Stimulated activated CD4-positive, alpha-beta T cell treated with anti-CD3 and anti-CD28 coated beads, Interleukin-1b, Interleukin-23, amount 100 ng/mL, for 1 hour (primary cell): ENCODE measurements at places on chromosomes 1 and 21.

DNA sequence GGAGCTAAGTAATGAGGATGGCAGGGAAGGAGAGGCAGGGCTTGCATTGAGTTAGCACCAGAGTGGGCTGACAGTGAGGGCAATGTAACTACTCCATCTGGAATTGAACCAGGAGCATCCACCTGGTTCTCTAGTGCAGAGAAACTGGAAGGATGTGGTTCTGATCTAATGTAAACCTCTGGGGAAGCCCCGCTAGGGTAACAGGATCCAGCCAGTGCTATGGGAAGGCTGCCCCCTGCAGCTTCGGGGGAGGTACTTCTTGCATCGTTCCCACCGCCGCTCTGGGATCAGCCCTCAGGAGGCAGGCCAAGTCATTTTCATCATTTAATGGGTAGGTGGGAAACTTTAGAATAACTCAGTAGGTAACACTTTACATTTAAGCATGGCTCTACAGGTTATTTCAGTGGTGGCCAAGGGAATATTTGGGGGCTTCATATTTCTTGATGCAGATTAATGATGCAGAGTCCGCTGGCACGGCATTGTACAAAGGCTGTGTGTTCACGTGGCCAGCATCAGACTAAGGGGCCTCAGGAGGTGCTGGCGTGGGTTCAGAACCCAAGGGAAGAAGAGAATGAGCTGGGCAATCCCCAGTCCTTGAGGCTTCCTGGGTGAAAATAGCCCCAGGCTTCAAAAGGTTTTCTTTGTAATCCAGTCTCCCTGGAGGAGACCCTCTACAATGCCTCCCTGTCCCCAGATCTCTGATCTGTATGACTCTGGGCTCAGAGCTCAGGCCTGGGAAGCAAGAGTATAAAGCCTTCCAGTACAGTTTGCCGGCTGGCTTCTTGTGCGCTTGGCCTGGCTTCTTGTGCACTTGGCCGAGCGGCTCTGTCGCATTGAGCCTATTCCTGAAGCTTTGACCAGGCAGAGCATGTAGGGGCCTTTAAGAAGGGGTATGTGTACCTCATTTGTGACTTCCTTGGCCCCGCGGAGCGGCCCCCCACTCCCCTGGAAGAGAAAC is 26.4 kb upstream of the KAZN start:
- no peak for DNase-seq

- DNase-seq = no peak
Observed at GRCh38 chr1:200880212-200880611, 7.4 kb downstream of the GPR25 start.

DNA sequence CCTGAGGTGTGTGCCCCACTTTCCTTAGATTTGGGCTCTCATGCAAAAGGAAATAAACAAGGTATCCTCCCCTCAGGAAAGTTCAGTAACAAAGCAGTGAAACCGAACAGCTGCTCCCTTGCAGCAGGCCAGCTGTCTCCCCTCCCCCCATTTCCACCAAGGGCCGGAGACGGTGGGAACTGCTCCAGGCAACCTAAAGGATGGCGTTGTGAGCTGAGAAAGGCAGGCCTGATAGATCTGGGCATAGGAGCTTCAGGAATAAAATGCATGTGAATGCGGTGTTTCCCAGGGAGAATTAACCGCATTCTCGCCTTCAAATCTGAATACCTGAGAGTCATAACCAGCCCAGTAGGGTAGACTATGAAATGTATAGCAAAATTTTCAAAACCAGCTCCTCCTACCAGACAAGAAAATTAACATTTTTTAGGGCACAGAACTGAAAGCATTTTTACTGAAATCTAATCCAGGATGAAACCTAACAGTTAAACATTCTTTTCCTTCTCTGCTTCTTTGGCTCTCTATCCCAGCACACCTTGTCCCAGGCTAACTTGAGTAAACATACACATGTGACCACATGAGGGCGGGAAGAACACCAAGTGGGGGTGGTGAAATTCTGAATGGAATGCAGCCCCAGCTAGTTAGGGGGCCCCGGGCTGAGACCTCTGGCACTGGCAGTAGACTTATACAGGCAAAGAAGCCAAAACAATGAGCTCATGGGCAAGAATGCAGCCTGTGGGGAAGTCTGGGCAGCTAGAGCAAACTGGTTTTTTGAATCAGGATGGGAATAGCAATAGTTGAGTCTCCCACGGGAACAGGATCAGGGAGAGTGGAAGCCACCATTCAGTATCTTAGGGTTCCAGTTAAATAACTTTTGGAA is 11.5 kb downstream of the MCL1 start:
- DNase-seq = no peak

- DNase-seq = no peak
Observed at GRCh38 chr1:88892357-88892877, 1.1 kb upstream of the GTF2B start.

- no peak for DNase-seq
Observed at GRCh38 chr1:172916116-172916515, 134.6 kb downstream of the TNFSF18 start.

- no peak for DNase-seq
Observed at GRCh38 chr1:207875532-207875931, 35.4 kb downstream of the CD34 start.

- DNase-seq = no peak
Observed at GRCh38 chr1:119485201-119485600, 21.8 kb upstream of the HSD3B1 start.

DNA sequence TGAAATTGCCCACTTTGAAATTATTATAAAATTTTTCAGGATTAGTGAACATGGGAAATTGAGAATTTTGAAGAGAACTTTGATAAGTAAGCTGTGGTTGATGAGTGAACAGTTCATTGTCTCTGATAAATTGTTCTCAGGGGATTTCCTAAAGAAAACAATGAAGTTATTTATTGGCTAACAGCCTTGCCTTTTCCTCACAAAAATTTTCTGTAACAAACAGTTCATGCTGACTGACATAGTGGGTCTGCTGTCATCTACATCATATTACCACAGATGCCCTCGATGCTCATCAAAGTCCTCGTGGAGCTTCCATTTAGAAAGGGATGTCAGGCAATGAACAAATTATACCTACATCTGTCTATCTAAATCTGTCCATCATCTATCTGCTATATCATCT is 113.4 kb downstream of the PTBP2 start:
- no peak for DNase-seq

- no peak for DNase-seq
Observed at GRCh38 chr21:36535618-36536241, 55.8 kb upstream of the CLDN14 start.

DNA sequence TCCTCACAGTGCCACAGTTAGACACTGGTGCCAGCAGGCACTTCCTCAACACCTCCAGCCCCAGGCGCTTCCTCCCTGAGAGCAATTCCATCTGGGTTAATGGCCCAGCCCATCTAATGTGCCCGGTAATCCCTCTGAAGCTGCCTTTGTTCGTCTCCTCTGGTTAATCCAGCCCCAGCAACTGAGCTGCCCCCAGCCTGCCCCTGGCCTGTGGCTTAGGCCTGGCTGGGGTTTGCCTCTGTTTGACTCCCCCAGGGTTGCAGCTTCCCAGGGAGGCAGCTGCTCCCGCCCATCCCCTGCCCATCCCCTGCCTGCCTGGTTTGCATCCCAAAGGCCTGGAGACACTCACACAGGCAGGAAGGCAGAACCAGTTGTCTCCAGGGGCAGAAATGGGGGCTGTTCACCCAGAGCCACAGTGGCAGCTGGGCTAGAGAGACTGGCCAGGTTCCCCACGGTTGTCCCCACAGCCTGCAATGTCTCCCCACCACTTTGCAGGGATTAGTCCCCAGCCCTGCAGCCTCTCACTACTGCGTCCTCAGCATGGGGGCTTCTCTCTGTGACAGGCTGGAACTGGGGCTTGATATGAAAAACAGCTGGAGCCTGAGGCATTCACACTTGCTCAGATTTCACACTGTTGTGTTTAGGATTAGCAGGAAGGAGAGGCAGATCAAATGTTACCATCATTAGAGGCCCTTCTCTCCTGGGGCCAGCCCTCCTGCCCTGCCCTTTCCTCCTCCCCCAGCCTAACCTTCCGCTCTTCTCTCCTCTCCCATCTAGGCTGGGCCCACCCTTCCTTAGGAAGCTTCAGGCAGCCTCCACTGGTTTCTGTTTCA is 120.2 kb downstream of the TLR5 start:
- no peak for DNase-seq

DNA sequence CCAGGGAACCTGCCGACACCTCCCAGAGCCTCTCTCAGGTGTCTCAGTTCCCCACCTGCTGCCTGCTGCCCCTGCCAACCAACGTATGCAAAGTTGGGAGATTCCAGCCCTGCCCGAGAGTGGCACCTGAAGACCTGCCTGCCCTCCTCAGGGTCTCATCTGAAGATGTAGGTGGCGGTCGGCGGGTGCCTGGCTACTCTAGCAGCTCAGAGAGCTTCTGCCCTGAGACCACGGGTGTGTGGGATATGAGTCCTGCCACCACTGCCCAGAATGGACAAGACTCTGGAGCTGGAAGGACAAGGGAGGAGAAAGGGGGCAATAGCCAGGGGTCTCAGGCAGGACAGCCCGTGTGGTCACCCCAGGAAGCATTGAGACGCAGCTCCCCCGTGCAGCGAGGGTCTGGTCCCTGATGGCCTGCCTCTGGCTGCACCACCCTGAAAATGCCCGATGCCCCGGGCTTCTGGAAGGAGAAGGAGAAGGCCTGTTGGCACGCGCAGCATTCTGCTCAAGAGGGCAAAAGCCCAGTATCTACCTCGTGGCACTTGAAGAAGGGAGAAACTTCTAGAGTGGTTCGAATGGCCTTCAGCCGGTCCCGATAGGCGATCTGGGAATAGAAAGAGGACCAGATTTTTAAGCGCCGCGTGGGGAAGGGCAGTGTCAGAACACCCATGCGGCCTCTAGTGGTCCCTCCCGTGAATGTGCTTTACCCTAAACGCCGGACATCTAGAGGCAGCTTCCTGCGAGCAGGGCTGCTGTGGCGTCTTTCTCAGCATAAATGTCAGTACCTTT is 88.8 kb downstream of the STUM start:
- no peak for DNase-seq

DNA sequence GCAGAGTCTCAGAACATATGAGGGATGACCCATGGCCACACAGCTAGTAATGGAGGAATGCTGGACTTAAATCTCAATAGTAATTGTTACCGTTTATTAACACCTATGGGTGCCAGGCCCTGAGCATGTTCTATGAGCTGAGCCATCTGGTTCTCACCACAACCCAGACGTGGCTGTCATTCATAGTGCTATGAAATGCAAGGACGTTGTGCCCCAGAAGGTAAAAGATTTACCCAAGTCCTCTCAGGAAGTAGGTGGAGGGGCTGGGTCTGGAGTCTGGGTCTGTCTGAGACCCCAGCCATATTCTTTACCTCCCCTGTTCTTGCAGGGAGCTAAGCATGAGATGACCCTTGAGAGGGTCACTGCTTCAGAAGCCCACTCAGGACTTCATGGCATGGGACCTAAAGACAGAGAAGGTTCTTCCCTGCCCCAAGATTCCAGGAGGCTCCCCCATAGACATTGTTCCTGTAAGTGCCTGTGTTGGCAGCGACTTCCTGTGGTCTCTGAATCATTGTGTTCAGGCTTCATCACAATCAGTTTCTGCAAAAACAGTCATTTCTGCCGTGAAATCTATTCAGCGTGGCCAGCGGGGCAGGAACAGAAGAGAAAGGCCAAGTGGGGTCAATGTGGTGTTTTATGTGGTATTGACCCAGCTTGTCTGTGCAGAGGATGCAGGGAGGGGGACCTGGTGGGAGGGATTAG is 475.4 kb downstream of the PTPRU start:
- no peak for DNase-seq

GRCh38 chr21:32056791-32057190 is 184.0 kb downstream of the HUNK start:
- DNase-seq = no peak

- no peak for DNase-seq
Observed at GRCh38 chr1:89941110-89941766, 53.7 kb upstream of the ZNF326 start.

GRCh38 chr1:48757363-48757762 is 19.3 kb downstream of the BEND5 start:
- no peak for DNase-seq

DNA sequence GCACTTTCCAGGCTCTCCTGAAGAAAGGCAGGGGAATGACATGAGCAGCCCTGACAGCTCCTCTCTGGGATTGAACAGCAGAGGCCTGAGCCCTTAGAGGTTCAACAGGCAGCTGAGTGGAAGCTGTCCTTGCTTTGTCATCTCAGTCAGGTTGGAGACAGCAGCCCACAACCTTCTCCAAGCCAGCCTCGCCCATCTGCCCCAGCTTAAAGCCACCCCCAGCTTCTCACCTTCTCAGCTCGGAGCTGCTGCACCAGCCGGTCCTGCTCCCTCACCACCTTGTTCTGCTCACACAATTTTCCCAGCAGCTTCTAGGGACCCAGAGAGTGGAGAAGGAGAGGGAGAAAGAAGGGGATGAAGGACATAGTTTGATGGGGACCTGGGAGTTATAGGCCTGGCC is 35.2 kb upstream of the GOLT1A start:
- DNase-seq = no peak

DNA sequence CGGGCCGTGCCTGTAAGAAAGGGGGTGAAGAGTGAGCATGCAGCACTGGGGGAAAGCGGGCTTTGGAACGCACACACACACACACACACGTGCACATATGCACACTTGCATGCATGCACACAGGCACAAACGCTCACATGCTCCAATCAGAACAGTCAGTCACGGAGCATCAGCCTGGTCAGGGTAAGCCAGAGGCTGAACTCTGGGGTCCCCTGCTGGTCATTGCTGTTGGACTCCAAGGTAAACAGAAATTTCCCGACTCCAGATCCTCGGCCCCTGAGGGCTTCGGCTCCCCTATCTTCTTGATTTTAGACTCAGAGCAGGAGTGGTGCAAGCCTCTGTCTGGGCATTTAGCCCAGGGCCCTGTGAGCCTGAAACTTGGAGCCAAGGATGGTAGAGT is 54.2 kb downstream of the SYT2 start:
- no peak for DNase-seq

DNA sequence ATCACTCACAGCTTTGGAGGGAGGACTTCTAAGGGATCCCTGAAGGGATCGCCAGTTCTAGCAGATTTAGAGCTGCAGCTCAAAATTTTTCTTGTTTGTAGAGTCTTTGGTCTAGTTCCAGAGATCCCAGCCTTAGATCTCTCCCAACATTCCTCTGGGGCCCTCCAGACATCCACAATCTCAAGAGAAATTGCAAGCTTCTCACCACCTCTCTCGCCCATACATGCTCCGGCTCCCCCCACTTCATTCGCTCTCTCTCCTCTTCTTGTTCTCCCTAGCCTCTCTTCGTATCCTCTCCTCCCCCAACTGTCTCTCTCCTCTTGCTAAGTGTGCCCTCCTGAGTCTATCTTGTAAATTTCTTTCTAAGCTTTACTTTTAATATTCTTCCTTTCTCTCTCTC is 15.1 kb upstream of the TUT4 start:
- no peak for DNase-seq

GRCh38 chr1:99858286-99858685 is 8.1 kb downstream of the AGL start:
- no peak for DNase-seq
